CD4-positive, alpha-beta T cell treated with Interferon alpha-2 for 1 hour (primary cell): ENCODE measurements at places on chromosomes 7 and 10.
A peak's percentile ranks its signal among the peaks of the same experiment; 100 is the strongest.

DNA sequence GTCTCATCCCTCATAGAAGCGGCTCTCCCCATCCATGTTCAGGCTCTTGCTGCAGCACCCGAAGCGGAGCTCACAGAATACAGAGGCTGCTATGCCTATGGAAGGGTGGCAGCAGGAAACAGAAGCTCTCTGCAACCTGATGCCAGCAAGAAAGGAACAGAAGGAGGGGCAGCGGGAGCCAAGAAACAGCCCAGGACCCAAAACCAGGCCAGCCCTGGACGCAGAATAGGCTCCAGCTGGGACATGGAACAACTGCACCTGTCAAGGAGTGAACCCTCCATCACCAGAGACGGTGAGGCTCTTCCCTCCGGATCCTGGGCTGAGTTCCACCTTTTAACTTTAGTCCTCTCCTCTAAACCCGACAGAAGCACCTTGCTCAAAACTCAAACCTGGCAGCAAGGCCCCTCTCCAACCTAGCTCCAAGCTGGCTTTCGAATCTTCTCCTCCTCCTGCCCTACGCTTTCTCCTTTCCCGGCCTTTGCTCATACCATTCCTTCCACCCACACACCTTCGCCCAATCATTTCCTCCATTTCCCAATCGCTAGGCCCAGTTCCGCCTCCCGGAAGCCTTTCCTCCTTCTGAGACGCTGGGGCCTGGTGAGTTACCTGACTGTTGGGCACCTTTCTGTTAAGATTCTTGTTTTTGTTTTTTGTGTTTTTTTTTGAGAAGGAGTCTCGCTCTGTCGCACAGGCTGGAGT is 122.8 kb upstream of the ZNF92 start:
- DNase-seq: no peak

- peak; percentile 77 for DNase-seq
Measured at GRCh38 chr7:98202367-98203195, 8.7 kb upstream of the BHLHA15 start.

- no peak for DNase-seq
Measured at GRCh38 chr7:129958643-129959470, 6.1 kb upstream of the UBE2H start.

GRCh38 chr7:130944997-130945396 is 211.0 kb upstream of the KLF14 start:
- no peak for DNase-seq

DNA sequence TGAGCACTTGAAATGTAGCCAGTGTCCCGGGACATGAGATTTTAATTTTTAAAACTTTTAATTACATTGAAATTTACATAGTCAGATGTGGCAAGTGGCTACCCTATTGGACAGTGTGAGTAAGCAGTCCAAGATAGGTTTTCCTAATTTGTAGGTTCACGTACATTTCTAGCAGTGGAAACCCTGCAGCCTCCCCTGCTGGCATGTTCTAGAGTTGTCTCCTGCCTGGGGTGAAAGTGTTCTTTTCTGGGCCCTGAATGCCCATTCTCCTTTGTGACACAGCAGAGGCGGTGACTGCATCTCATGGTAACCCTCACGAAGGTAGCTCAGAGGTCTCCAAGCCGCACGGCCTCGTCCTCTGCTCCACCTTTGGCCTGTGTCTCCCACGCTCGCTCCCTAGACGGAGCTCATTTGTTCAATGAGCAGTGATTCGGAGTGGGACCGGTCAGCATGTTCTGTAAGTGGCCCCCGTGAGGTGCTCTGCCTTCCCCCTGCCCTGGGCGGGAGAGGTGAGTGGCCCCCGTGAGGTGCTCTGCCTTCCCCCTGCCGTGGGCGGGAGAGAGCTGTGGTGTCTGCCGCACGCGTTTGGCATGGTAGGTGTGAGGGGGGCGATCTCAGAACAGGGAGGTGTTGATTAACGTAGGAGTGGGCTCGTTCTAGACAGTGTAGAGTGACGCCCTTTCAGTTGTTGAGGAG is 18.0 kb downstream of the WDR37 start:
- DNase-seq: no peak
